ENCODE measurements at places on chromosomes 1 and 21.
A peak's percentile ranks its signal among the peaks of the same experiment; 100 is the strongest.

- DNase-seq, result no peak
These were observed 4.3 kb downstream of the THEM4 start for GRCh38 chr1:151905070-151905442.

GRCh38 chr1:247210376-247211117 is 38.7 kb upstream of the ZNF124 start:
- peak; percentile 94 for DNase-seq

GRCh38 chr1:29852248-29852647 is 615.9 kb downstream of the PTPRU start:
- no peak for DNase-seq

GRCh38 chr1:223747838-223748335 is 35.5 kb downstream of the CAPN2 start:
- DNase-seq, result no peak

DNA sequence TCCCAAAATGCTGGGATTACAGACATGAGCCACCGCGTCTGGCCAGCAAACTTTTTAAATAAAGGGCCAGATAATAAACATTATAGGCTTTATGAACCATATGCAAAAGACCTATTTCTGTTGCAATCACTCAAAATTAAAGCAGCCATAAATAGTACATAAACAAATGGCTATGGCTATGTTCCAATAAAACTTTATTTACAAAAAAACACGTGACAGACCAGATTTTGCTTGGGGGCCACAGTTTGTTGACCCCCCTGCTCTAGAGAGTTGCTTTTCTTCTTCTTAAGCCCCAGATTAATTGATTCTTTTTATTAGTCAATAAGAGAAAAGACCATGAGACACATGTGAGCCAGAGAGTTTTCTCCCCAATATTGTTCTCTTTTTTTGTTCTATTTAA is 138.3 kb downstream of the MACF1 start:
- DNase-seq, result no peak

DNA sequence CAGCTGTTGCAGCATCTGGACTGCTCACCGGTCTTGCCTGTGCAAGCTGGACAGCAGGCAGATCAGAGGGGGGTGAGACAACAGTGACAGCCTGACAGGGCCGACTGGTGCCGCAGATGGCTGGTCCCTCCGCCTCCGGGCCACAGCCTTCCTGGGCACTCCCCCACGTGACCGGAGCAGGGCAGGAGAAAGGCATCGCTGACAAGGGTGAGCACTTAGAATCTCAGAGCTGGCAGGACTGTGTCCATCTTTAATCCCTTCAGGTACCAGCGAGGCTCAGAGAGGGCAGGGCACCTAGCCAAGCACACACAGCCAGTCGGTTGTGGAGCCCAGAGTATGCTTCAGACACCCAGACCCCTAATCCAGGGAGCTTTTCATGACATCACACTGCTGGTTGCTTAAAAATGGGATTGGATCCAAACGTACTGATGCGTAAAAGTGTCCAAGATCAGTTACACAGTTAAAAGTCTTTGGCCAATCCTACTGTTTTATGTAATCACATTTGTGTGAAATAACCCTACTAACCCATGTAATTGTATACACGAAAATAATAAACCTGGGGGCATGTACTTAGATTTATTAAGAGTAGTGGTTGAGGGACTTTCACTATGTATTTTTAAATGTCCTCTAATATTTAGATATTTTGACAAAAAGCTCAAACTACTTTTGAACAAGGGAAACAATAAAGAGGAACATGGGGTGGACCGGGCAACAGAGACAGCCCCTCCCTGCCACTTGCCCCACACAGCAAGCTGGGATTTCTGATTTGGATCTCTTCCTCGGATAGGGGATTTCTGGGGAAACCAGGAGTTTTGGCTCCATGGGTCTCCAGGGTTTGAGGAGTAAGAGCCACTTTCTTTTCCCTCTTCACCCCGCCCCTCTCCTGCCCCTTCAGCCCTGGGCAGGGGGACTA is 758 bp upstream of the CNTN2 start:
- no peak for DNase-seq

DNA sequence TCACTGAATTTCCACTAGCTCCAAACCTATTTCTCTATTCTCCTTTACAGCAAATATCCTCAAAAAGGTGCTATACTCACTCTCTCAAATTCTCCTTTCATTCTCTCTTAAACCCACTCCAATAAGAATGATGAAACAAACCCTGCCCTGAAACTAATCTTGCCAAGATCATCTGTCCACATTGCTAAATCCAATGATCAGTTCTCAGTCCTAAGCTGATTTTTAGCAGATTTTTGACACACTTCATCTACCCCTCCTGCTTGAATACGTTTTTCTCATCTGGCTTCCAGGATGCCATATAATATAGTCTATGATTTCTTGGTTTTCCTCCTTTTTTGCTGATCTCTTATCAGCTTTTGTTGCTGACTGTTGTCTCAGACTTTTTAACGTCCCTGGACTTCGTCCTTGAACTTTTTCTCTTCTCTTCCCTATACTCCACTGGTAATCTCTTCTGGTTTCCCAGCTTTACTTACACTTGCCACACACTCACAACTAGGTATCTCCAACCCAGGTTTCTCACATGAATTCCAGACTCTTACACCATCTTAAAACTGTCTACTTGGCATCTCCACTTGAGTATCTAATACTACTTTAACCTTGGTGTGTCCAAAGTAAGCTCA is 35.3 kb downstream of the RERE start:
- no peak for DNase-seq

GRCh38 chr1:113714606-113715269 is 44.5 kb downstream of the PHTF1 start:
- no peak for DNase-seq

DNA sequence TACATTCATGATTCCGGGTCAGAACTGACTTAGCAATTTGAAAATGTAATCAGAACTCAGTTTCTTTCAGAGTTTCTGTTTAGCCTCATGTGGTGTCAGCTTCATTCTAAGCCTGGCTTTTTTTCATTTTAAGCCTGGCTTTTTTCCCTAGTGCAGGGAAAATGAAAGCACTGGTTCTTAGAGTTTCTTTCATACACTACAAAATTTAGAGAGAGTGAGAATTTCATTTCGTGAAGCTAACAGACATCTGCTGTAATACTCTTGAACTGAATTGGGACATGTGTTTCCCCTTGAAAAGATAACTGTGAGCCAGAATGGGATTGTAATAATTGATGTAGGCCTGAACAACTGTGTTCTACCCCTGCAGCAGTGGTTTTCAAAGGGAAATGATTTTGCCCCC is 95.3 kb upstream of the KIAA0040 start:
- DNase-seq, result no peak

All from GM06990 (cell line).